COLO829 (cell line): ENCODE measurements at places on chromosomes 11 and 22.

GRCh38 chr22:22752199-22752555 lies 107.8 kb downstream of the GGTLC2 start:
- no peak for DNase-seq

DNA sequence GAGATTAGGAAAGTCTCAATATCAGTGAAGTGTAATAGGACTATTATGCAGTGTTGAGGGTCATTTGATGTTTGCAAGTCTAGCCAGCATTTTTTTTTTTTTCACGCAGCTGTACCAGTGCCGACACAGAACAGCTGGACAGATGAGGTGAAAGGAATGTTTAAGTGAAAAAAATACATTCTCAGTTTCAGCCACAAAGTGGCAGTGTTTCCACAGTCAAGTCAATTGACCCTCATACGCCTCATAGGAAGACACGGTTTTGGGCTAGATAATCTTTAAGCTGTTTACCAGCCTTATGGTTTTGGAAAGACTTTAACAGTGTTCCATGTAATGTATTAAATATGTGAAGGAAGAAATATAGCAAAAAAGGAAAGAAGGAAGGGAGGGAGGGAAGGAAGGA lies 349.9 kb upstream of the ANO3 start:
- DNase-seq: peak; percentile 35

DNA sequence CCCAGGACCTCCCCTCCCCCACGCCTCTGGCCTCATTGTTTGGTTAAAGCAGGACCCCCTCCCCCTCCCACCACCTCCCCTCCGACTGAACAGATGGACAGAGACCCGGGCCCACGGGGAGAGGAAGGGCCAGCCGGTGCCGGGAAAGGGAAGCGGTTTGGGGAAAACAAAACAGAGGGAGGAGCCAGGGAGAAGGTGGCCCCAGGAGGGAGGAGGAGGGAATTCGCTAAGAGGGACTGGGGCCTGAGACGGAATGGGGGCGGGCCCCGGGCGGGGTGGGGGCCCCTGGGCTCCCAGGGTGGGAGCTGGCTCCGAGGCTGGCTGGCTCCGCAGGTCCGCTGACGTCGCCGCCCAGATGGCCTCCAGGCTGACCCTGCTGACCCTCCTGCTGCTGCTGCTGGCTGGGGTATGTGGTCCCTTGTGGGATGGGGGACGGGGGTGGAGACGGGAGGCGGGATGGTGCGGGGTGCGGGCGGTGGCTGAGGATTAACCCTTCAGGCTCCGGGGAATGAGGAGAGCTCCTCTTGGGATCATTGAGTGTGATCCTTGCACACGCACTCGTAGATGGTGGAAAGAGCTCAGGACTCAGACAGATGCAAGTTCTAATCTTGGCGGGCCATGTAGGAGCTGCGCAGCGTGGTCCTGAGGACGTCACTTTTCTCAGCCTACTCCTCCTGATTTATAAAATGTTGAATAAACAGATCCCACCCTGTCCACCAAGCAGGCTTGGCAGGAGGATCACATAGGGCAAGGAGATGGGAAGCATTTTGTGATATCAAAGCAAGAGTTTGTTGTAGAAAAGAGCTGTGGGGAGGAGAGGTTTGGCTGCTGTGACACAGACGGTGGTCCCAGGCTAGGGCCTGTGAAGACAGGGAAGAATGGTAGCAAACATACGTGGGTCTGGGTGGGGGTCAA lies 688 bp downstream of the SERPING1 start:
- no peak for DNase-seq

DNA sequence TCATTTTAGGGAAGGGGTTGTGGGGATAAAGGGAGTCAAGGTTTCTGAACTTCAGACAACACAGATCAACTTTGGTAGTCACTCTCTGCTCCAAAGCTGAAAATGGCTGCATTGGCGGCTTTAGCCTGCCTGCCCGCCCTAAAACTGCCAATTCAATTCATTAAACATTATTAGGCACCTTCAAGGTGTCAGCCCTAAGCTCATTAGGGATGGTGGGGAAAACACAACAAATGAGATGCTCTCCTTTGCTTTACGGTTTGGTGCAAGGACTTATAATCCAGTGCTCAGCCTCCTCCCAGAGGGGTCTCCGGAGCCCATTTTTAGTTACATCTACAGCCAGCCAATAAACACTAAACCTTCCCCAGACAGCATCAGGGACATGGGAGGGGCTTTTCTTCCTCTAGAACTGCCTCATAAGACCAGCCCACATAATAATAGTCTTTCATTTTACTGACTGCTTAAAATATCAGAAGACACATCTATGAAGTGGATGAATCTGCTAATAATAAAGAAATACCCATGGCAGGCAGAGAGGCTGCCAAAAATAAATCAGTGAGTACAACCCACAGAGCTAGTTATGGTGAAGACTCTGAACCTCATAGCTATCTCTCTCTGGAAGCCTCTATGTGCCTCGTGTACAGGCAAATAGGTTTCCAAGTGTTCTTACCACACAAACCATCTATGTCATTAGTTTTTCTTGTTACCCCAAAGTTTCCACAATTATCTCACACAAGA lies 102.8 kb upstream of the NCAM1 start:
- DNase-seq: no peak

GRCh38 chr22:24384131-24384530 lies 43.3 kb upstream of the ADORA2A start:
- no peak for DNase-seq

- no peak for DNase-seq
Measured at GRCh38 chr22:48712558-48713271, 1115.0 kb downstream of the BRD1 start.

- peak; percentile 17 for DNase-seq
Measured at GRCh38 chr11:63592975-63593395, 21.2 kb downstream of the PLAAT3 start.

- no peak for DNase-seq
Measured at GRCh38 chr11:12842933-12843636, 166.0 kb upstream of the RASSF10 start.

GRCh38 chr11:1983601-1983961 lies 14.1 kb downstream of the H19 start:
- DNase-seq: no peak

- DNase-seq: no peak
Measured at GRCh38 chr11:61930933-61931332, 13.6 kb upstream of the RAB3IL1 start.
